ENCODE measurements at places on chromosomes 1 and 21. TPM values are rescaled to one million over a fixed set of nuclear protein-coding genes. Genes with fewer than 3 reads are reported as not detected.

Gene FCER1A
- total RNA-seq: not detected

- no peak for DNase-seq
These were observed 53.0 kb downstream of the SPAG17 start for GRCh38 chr1:118132000-118132399.

- DNase-seq: no peak
These were observed 491.2 kb upstream of the ZRANB2 start for GRCh38 chr1:71572038-71572437.

GRCh38 chr21:41326414-41327080 lies 9.9 kb downstream of the FAM3B start:
- no peak for DNase-seq

DNA sequence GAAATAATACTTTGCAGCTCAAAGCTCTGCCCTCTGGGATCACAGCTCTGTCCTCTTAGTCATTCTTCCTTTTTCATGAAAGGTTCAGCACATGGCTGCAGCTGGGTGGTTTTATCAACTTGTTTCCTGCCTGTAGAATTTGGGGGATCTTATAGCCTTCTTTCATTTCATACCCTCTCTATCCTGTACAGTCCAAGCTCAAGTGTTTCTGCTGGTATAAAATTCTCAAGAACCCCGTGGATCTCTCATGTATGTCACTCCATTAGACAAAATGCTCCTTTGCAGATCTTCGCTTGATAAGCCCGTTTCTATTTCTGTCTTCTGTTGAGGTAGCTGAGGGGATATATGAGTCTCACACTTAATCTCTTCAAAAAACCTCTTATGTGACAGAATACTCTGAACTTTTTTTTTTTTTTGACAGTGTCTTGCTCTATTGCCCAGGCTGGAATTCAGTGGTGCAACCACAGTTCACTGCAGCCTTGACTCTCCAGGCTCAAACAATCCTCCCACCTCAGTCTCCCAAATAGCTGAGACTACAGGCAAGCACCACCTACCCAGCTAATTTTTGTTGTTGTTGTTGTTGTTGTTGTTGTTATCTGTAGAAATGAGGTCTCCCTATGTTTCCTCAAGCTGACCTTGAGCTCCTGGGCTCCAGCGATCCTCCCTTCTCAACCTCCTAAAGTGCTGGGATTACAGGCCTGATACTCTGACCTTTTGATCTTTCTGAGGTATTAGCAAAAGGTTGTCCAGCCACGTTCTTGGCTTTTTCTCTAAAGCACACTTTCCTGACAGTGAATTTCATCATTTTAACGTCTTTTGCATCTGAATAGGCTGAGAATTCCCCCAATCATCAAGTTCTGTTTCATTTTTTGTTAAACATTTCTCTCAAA lies 24.6 kb upstream of the COL9A2 start:
- no peak for DNase-seq

GRCh38 chr21:31538816-31539215 lies 120.7 kb upstream of the SOD1 start:
- DNase-seq: no peak

Gene KRTAP10-4
- total RNA-seq: not detected

DNA sequence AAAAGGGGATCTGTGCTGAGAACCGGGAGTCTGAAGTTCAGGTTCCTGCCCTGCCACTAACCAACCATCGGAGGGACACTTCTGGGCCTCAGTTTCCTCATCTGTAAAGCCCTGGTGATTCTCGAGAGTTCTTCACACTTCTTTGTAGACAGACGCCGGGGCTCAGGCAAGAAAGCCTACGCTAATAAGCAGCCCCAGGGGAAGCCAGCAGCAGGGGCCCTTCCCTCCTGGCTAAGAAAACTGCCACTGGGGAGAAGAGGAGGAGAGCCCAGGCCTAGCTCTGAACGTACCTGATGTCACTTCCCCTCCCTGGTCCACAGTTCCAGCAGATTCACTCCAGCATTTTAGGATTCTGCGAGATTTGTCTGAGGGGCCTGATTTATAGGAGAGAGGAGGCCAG lies 76.0 kb downstream of the CAMK2N1 start:
- DNase-seq: no peak

- DNase-seq: no peak
These were observed 327.2 kb downstream of the PTPRU start for GRCh38 chr1:29563571-29563970.

DNA sequence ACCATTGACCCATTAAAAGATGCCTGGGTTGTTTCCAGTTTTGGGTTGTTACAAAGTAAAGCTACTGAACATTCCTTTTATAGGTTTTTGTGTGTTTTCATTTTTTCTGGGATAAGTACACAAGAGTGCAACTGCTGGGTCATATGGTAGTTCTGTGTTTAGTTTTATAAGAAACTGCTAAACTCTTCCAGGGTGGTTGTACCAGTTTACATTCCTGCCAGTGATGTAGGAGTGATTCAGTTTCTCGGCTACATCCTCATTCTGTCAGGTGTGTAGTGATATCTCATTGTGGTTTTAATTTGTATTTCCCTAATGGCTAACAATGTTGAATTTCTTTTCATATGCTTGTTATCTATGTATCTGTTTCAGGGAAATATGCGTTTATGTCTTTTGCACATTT lies 58.5 kb upstream of the DNAJC6 start:
- DNase-seq: peak; percentile 57

Gene ARTN
- total RNA-seq: 33.6 TPM

- no peak for DNase-seq
These were observed 173.0 kb downstream of the GABPA start for GRCh38 chr21:25907573-25908275.

DNA sequence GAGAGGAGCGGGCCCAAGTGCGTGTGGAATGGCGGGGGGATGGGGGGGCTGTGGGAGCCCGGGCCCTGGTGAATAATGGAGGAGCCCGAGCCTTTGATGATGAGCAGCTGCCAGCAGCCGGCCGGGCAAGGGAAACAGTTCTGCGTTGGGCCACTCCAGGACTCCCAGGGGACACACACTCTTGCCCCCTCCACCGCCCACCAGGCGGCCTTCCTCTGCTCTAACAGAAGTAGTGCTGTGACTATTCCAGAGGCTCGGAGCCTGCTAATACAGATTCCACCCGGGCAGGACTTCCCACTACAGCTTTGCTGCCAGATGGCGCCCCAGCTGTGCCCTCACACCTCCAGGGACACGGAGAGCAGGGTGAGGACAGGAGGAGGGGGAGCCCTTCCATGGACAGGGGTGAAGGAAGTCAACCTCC lies 48.2 kb upstream of the LRP8 start:
- no peak for DNase-seq

Measured in PC-9 (cell line).